ENCODE measurements at places on chromosomes 1 and 21.

DNA sequence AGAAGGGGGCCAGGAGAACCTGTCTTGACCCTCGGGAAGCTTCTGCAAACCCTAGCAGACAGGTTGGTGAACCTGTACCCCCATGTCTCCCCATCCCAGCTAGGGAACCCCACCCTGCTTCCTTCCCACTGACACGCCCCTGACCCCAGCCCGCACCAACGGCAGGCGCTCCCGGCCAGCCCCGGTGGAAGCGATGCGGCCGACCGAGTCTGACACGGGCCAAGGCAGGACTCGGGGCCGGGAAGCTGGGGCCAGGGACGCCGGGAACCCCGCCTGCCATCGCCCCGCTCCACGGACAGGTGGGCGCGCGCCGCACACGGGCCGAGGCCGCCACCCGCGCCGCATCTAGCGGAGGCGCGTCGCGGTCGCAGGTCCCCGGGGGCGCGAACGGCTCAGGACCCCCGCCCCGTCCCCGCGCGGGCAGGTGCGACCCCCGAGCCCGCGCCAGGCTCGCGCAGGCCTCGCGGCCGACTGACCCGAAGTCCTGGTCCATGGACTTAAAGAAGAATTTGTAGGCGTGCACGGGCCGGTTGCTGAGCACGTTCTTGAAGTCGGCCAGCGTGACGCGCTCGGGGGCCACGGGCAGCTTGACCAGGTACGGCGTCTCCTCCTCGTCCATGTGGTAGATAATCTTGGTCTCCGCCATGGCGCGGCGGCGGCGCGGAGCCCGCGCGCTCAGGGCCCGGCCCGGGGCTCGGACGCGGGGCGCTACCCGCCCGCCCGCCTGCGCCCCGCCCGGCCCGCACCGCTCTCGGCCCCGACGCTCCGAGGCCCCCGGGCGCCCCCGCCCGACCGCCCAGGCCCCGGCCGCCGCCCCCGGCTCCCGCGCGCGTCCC is 580 bp downstream of the DVL1 start:
- DNase-seq: no peak

GRCh38 chr1:234503193-234504050 is 24.4 kb upstream of the TARBP1 start:
- no peak for DNase-seq

GRCh38 chr1:236400061-236400603 is 6.0 kb downstream of the EDARADD start:
- DNase-seq: no peak

DNA sequence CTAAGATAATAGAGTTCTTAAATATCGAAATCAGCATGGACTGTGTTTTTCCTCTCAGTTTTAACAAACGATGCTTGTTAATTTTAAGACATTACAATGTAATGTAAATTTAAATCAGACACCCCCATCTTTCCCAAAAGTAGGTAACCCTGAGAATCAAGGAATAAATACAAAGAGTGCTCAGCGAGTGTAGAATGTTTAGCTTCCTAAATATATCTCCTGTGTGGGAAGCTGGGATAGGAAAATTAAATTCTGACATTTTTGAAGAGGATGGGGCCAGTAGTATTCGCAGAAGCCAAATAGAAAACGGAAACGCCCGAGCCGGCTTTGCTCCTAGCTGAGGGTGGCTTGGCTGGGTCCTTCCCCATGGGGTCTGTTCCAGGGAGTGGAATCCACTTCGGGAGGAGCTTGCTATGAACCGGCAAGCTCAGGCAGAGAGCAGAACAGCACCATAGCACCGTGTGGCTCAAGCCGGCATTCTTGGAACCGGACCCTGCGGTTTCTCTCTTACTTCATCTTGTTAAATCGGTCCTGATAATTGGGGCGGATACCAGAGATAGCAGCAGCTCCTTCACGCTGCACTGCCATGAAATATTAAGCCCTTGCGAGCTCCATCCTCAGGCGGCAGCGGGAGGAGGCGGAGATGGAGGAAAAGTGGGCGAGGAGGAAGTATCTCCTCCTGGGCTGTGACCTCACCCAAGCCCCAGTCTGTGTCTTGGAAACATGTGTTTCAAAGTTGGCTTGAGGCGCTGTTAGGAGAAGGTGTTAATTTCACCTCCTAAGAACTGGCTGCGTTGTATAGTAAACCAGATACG is 24.9 kb downstream of the MAP3K7CL start:
- DNase-seq: peak; percentile 51

- DNase-seq: no peak
These were observed 20.8 kb upstream of the LAPTM5 start for GRCh38 chr1:30778154-30778978.

DNA sequence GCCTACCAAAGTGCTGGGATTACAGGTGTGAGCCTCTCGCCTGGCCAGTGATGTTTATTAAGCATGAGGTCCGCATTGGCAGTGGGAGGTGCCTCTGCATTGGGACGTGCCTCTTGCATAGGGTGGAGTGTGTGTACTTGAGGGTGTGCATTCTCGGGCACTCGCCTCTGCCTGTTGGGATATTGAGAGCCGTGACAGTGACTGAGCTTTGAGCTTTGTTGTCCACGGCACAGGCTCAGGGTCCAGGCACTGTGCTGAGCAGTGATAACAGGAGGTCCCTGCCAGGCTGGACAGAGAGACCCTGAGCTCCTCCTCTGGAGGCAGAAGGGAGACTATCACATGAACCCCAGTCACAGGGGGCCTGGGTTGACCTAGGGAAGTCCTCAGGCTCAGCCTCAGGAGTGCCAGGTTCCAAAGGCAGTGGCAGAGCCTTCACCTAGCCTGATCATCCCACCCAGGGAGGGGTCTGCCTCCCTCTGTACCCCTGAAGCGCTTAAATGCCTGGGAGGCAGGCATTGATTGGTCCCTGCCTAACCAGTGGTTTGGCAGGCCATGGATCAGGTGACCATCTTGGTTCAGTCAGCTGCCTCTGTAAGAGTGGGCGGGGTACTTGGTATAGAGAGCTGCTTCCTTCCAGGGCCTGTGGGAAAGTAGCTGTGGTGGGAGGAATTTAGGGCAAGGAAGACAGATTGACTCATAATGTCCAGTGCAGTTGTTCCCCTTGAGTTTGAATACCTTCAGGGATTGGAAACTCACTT is 213.8 kb upstream of the TMEM51 start:
- peak; percentile 52 for DNase-seq

- no peak for DNase-seq
These were observed 117.6 kb downstream of the PTPRC start for GRCh38 chr1:198756470-198756869.

DNA sequence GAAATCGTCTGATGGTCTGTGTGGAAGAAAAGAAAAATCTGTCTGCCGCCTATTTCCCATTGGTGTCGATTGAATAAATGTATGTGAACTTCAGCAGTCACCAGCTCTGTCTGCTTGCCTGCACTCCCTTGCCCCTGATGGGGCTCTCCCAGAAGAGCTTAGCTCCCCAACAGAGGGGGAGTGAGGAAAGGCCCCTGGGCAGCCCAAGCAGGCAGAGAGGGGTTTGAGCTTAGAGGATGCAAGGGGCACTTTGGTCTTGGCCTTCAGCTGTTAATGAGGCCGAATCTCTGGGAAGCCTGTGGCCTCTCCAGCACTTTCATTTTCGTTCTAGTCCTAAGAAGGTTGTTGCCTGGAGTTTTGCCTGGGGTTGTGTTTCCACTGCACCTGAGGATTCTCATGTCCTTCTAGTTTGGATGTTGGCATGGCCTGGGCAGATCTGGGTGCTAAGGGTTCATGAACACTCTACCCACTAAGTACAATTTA is 2.8 kb downstream of the FOXD2 start:
- DNase-seq: no peak

GRCh38 chr1:211334986-211335385 is 8.4 kb downstream of the TRAF5 start:
- no peak for DNase-seq

DNA sequence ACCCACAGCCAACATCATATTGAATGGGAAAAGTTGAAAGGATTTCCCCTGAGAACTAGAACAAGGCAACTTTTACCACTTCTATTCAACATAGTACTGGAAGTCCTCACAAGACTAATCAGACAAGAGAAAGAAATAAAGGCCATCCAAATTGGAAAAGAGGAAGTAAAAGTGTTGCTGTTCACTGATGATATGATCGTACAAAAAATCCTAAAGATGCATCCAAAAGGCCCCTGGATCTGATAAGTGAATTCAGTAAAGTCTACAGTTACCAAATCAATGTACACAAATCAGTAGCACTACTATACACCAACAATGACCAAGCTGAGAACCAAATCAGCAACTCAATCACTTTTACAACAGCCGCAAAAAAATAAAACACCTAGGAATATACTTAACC is 28.3 kb downstream of the RAB3GAP2 start:
- no peak for DNase-seq

DNA sequence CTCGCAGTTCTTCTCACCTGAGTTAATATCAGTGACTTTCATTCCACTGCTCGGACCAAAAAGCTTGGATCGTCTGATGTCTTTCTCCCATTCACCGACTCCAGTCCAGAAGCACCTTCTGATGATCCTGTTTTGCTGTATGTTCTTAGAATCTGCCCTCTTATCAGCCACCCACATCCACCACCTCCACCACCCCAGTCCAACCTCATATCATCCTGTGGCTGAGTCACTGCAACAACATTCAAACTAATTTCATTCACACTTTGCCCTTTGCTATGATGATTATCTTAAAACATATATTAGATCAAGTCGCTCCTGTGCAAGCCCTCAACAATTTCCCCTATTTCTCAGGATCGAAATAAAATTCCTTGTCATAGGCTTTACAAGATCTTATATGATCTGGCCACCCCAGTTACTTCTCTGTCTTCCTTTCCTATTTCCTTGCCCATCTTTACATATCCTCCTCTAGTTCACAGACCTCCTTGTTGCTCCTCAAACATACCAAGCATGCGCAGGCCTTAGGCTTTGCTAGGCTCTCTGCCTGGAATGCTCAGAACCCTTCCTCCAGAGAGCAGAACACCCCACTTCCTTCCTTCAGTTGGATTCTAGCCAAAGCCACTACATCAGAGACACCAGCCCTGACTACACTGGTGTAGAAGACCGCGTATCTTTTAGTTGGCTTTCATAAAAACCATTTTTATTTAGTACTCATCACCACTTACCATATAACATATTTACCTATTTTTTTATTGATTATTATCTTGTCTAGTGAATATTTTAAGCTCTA is 335.7 kb upstream of the GREM2 start:
- no peak for DNase-seq

- no peak for DNase-seq
These were observed 28.1 kb downstream of the MDM4 start for GRCh38 chr1:204544321-204544720.

- DNase-seq: no peak
These were observed 13.8 kb upstream of the HHIPL2 start for GRCh38 chr1:222561656-222562055.

DNA sequence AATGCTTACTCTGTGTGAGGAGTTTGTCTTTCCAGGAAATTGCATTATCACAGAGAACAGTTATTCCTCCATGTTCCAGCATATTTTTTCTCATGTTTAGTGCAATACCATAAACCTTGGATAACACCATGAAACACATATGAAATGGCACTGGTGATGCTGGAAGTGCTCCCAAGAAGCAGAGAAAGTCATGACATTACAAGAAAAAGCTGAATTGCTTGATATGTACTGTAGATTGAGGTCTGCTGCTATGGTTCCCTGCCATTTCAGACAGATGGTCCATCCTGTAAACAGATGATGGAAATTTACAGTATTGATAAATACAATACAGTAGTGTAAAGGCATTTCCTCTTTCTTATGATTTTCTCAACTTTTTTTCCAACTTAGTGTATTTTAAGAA is 422.1 kb downstream of the LRRIQ3 start:
- DNase-seq: no peak

DNA sequence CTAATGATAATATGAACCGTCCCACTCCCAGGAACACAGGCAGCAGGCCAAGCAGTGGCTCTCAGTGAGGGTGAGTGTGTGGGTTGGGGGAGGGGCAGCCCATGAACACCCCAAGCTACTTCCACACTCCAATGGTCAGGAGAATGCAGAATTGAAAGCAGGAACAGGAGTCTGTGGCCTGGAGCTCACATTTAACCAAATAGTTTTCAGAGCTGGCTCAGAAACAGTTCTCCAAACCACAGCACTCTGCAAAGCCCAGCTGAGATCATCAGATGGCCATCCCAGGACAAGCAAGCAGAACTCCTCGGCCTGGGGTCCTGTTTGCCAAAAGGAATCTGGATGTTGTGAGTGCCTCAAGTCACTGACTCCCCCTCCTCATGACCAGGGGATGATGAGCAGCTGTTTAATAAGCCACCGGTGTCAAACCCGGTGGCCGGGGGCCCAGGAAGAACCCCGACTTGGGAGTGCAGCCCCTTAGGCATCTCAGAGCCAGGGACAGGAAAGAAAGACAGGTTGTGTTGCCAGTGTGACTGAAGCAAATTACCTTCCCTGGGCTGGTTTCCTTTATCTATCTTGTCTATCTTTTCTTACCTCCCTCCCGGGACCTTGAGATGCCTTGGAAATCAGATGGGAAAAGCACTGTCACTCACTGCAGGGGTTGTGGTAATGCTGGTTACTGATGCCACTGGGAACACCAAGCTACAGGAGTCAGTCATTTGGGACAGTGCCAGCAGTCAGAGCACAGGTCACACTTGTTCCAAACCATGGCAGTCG is 20.4 kb downstream of the DEGS1 start:
- no peak for DNase-seq

- DNase-seq: no peak
These were observed 1.7 kb upstream of the ADAR start for GRCh38 chr1:154609398-154610380.

- DNase-seq: peak; percentile 91
These were observed 93.0 kb upstream of the BMP8A start for GRCh38 chr1:39398278-39399021.

GRCh38 chr1:202291001-202291400 is 50.7 kb downstream of the UBE2T start:
- no peak for DNase-seq
